ENCODE measurements at places on chromosomes 6 and 20.

DNA sequence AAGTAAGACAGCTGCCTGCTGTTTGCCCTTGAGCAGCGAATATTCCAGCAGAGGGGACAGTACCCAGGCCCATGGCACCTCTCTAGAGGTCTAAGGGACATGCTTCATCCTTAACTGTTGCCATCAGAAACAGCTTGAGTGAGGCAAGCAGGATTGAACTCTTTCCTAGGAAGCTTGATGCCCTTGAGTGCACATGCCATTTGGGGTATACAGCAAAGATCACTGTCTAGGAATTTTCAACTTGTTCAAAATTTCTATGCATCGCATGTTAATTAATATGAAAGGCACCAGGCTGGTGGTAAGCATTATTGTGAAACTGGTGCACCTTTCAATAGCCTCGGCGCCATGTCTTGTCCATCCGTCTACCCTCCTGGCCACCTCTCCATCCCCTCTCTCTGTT lies 54.1 kb downstream of the EDN1 start:
- no peak for DNase-seq

DNA sequence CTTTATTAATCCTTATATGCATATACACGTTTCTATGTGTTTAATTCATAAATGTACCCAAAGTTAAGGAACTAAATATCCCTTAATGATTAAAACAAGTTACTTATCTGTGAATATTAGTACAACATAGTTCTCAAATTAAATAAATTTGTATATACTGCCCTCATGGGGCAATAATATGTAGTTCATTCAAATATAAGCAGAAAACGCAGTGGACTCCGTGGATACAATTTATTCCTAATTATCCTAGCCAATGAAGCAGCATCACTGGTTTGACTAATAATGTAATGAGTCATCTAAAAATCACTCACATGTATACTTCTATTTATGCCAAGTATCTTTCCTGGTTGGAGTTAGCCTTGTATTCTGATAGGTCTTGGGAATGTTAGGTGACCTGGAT lies 111.6 kb downstream of the TBC1D32 start:
- no peak for DNase-seq

- no peak for DNase-seq
These were observed 196.1 kb upstream of the RUNX2 start for GRCh38 chr6:45132059-45132458.

GRCh38 chr6:32886681-32887383 lies 32.8 kb downstream of the PSMB9 start:
- no peak for DNase-seq

GRCh38 chr6:130945401-130945919 lies 117.6 kb downstream of the EPB41L2 start:
- no peak for DNase-seq

GRCh38 chr6:23875006-23875405 lies 251.0 kb upstream of the NRSN1 start:
- no peak for DNase-seq

DNA sequence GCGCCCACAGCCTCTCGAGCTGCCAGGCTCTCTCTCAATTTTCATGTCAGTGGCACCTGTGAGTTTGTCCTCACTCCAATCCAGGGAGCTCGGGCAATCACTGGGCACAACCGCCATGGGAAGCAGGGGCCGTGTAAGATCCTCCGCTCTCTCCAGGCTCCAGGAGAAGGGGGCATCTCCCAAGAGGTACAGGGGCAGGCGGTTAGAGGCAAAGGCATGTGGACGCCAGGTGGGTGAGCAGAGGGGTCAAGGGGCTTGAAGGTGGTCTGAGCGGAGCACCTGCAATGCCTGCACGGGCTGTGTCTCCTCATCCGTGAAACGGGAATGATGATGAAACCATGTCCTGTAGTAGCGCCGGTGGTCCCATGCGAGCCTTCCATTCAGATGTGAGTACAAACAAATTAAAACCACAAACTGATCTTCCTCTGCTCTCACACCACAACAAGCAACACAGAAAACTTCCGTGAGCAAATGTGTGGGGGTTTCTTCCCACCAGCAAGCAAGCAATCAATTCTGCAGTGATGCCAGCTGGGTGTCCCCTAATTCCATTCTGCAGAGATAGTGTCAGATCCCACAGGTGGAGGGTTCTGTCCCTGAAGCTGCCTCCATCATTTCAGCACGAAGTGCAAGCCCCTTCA lies 222.5 kb upstream of the PMEPA1 start:
- DNase-seq: no peak

DNA sequence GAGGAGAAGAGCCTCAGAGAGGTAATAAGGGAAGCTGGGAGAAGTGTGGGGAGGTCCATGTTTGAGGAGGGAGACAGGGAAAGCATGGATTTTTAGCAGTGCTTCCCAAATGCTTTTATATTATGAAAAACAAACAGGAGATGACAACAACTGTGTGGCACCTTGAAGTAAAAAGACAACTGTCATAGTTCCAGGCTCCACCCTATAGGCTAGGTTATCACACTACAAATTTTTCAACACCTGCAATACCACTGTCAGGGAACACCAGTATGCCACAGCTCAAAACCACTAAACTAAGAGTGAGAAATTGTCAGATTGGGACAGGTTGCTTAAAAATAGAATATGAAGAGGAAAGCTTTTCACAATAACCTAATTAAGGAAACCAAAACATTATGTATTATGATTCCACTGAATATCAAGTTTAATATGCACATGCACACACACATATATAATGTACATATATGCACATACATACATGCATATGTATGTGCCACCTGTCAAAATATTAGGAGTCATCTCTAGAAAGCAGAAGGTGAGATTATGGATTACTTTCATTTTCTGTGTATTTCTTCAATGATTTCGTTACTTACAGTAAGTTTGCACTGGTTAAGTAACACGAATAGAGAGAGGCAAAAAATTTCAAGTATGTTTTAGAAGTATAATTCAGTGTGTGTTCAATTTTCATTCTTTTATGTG lies 261.2 kb downstream of the PTPRK start:
- DNase-seq: no peak

DNA sequence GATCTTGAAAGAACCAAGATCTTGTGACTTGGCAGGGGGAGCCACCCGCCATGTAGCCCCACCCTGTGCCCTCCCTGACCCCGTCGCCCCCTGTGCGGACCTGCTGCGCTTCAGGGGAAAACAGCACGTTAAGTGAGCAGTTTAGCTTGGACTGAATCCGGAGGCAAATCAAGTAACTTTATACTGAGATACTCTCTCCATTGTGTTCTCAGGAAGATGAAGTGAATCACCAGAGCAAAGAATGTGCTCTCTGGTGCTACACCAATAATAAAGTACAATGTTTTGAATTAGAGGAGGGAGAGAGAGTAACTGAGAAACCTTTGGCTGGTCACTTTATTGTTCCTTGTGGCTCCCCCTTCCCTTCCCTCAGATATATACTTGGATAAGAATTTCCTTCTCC lies 83.4 kb downstream of the TXNDC5 start:
- no peak for DNase-seq

GRCh38 chr20:40778894-40779496 lies 90.0 kb upstream of the MAFB start:
- DNase-seq: no peak

- DNase-seq: no peak
These were observed 94.7 kb downstream of the TMEM242 start for GRCh38 chr6:157228426-157229131.

DNA sequence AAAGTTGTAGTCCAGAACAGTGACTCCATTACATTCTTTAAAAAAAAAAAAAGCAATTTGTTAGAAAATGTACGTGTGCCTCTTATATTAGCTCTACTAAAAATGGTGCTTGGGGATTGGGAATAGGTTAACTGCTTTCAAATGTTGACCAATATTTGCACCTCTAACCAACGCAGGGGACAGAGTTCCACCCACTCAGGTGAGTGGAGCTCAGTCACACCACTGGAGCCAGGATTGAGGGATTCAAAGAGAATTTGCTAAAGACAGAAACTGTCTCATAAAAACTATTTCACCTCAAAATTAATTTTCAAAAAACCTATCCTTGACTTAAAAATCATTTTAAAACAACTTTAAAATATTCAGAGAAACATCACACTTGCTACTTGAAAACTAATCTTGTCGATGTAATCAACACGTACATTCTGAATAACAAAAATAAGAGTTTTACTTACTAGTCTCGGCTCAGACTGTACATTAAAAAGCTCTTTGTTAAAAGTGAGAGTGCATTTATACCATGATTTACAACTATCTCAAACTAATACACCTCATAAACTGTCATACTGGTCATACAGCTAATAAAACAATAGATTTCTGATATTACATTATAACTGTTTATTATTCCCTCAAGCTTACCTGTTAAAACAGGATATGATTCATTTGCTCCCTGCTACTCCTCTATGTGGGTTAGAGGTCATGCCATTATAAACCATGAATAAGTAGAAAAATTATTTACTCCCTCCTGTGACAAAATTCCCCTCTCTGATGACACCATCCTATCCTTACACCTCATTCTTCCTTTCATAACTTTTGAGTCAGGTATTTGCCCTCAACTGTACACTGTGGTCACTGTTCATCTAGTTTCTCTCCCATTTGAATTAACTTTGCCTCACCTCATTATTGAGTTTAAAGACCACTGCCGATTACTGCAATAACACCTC lies 88.6 kb downstream of the PDE10A start:
- no peak for DNase-seq

DNA sequence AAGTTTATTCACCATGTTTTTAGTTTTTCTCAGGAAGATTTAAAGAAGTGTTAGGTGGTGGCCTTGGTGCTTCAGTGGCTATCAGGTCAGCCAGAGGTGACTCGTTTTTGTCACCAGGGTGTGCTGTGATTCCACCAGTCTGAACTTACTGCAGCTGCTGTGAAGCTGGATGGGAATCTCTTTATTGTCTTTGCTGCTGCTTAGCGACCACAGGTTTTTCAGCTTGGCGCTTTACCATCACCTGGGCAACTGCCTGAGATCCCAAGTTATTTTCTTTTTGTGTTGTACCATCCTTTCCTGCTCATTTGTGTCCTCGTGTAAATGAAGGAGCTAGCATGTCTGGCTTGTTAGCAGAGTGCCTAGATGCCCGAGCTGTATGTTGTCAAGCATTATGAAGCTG lies 146.9 kb downstream of the MACROD2 start:
- DNase-seq: no peak

GRCh38 chr6:15515226-15515625 lies 147.6 kb downstream of the DTNBP1 start:
- no peak for DNase-seq

GRCh38 chr20:21995461-21995860 lies 290.0 kb downstream of the PAX1 start:
- no peak for DNase-seq

DNA sequence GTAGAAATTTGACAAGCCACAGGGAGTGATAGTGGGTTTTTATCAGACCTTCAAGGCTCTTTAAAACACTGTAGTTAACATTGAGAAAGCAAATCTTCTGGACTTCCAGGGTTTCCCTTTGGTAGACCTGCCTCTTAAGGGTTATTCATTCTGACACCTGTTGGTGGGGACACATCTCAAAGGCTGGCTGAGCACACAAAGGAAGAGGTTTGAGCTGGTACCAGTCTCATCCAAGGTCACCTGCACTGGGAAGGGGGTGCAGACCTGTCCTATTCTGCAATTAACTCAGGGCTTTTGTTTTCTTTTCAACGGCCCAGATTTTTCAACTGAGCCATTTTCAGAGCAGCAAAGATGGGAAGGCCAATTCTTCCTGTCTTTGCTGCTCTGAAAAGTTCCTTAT lies 45.6 kb downstream of the EDN1 start:
- DNase-seq: no peak

- no peak for DNase-seq
These were observed 29.8 kb downstream of the ANKEF1 start for GRCh38 chr20:10064611-10065010.

GRCh38 chr6:167094436-167094819 lies 28.5 kb upstream of the CCR6 start:
- no peak for DNase-seq

GRCh38 chr20:62795023-62795761 lies 1.1 kb upstream of the MRGBP start:
- DNase-seq: peak; percentile 64

DNA sequence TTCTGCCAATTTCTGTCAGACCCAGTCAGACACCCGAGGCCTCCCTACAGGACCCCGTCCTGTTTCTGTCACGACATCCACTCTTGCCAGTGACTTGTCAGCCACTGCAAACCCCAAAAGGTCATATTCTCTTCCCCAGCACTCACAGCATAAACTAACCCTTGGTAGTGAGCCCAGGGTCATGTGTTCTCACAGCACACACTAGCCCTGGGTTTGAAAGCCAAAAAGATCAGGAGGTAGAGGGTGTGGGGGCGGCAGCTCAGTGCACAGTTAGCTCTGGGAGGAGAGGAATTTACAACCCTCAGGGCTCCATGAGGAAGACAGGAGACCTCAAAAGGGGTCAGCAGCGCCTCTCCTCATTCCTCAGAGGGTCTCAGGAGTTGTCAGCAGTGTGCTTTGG lies 9.9 kb upstream of the SNX9 start:
- DNase-seq: no peak

GRCh38 chr6:43291708-43292107 lies 6.4 kb upstream of the SLC22A7 start:
- no peak for DNase-seq

DNA sequence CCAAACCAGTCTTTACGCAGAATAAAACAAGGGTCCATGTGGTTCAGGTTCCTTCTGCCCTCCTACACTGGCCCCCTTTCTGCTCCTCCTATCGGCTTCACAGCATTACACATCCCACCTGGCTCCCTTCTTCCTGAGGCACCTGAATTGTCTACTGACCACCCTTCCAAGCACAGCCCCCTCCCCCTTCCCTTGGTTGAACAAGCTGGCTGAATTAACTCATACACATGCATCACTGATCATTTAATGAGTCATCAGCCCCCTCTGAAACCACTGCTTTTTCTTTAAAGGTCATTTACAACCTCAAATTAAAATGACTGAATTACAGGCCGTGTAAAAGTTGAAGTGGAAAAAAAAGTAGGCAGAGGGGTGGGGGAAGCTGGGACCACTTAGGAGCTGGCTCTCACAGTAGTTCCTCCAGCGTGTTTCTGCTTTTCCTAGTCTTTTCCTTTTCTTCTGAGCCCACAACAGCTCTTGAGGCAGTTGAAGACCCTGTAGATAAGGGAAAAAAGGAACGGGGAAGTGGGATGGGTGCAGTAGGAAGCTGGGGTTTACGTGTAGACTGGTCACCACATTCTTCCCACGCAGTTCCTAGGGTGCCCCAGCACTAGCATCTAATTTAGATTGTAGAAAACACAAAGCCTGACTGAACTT lies 67.6 kb downstream of the FYN start:
- no peak for DNase-seq

- no peak for DNase-seq
These were observed at the start of gene EPHA7 for GRCh38 chr6:93419304-93420162. Gene EPHA7, minus strand, starts transcription at chr6:93419559. Its CDS starts 218 bp downstream, at chr6:93419341.
